ENCODE measurements at places on chromosomes 1 and 21. TPM values are rescaled to one million over a fixed set of nuclear protein-coding genes. Genes with fewer than 3 reads are reported as not detected.

Gene BROX
- 36.6 TPM for total RNA-seq

Gene C1orf94
- not detected for total RNA-seq

Gene TSPEAR
- total RNA-seq: not detected

Gene TRIM58
- 3.0 TPM for total RNA-seq

Gene MMEL1
- 1.7 TPM for total RNA-seq

Gene SLC1A7
- 0.99 TPM for total RNA-seq

Gene MFAP2
- total RNA-seq: 12.1 TPM

Gene EVA1C
- 49.8 TPM for total RNA-seq

Gene SLC6A9
- 17.9 TPM for total RNA-seq

Gene RYR2
- 30.4 TPM for total RNA-seq

Gene FAM43B
- 3.6 TPM for total RNA-seq

Gene PAQR6
- total RNA-seq: 2.2 TPM

Gene HCRTR1
- total RNA-seq: not detected

Gene TFF2
- total RNA-seq: not detected

Gene USH2A
- total RNA-seq: 1.9 TPM
